ENCODE measurements at places on chromosomes 4 and X.

DNA sequence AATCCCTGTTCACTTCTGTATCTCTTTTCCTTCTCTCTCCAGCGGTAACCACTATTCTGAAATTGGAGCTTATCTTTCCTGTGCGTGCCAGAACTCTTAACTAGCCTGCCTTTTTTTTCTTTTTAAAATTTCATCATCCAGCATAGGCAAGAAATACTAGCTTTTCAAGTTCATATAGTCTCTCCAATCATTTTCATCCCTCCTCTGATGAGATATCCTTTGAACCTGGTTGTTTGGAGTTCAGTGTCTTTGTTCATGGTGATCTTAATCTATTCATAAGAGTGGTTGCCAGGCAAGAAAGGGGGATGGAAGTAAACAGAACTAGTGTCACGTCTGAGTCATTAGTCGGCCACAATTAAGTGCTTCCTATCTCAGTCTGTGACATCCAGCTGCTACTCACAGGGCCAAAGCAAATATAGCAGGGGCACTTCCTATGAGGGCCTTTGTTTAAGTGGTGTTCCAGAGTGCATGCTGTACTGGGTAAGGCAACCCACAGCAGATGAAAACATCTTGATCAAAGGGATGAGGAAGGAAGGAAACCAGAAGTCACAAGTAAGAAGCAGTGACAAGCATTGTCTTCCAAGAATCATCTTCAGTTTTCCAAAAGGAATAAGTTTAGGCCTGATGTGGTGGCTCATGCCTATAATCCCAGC lies 56.4 kb upstream of the XIAP start:
- peak; percentile 18 for DNase-seq

- no peak for DNase-seq
These were observed 119.4 kb downstream of the AKAP4 start for GRCh38 chrX:50081282-50081889.

DNA sequence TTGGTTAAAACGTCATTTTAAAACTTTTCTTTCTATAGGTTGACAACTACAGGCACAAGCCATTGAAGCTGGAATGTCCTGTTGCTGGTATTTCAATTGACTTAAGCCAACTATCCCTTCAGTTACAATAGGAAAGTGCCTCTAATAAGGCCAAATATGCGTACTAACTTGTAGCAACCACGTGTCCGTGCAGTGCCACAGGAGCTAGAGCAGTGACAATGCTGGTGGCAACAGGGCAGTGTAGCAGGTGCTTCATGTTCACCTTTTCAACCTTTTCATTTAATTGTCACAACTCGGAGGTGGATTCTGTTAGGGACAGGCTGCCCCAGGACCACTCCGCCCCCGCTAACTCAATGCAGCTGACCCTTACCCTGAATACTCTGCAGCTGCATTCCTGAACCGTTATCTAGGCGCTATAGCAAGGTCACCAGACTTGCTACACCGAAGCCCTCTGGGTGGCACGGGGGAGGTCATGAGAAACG lies 37.7 kb downstream of the ERVMER34-1 start:
- DNase-seq: no peak

GRCh38 chrX:2585158-2585470 lies 84.3 kb upstream of the DHRSX start:
- no peak for DNase-seq

- no peak for DNase-seq
These were observed 907.1 kb downstream of the RPA4 start for GRCh38 chrX:97790850-97791249.

GRCh38 chr4:109157205-109157604 lies 145.3 kb downstream of the COL25A1 start:
- no peak for DNase-seq

- no peak for DNase-seq
These were observed 3.4 kb upstream of the SEC24D start for GRCh38 chr4:118839221-118839927.

- no peak for DNase-seq
These were observed 2345.6 kb downstream of the PCDH7 start for GRCh38 chr4:33065749-33066148.

DNA sequence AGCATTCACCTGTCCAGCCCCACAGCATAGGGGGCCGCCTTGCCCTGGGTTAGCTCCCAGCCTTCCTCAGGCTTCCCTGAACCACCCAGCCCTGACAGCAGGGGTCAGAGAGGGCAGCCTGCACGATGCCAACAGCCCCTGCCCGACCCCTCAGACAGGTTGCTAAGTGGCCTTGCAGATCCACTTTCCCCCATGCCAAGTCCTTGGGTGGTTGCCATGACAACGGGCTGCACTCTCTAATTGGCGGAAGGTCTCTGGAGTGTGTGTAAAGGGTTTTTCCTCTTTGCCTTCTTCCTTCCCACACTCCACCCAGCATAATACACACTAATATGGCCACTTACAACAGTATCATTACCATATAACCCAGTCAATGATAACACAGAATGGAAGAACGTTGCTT lies 99.6 kb upstream of the AFAP1 start:
- DNase-seq: no peak

- no peak for DNase-seq
These were observed 498.0 kb upstream of the BOD1L1 start for GRCh38 chr4:14125375-14126129.

GRCh38 chrX:117838581-117839331 lies 277.9 kb downstream of the KLHL13 start:
- DNase-seq: no peak

GRCh38 chr4:115233600-115233999 lies 120.2 kb upstream of the NDST4 start:
- DNase-seq: no peak

DNA sequence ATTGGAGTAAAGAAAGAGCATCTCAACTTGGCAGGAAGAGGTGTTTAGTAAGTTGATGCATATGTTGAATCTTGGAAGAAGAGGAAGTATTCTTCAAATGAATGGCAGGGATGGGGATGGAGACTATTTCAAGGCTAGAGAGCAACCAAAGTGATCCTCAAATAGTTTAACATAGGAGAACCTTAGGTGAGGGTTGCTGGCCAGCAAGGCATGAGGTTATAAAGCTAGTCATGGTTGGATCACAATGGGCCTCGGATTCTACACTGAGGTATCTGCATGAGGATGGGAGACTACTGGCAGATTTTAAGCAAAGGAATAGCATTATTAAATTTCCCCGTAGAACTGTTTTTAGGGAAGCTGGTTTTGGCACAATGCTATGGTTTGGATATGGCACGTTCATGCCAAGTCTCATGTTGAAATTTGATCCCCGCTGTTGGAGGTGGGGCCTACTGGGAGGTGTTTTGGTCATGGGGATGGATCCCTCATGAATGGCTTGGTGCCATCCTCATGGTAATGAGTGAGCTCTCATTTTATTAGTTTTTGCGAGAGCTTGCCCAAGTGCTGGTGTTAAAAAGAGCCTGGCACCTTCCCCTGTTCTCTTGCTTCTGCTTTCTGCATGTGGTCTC lies 41.9 kb upstream of the ETNPPL start:
- no peak for DNase-seq

- no peak for DNase-seq
These were observed 89.4 kb upstream of the IL13RA1 start for GRCh38 chrX:118637997-118638396.

GRCh38 chrX:13774696-13775095 lies 40.1 kb downstream of the OFD1 start:
- no peak for DNase-seq

- DNase-seq: no peak
These were observed 92.5 kb downstream of the FBXL5 start for GRCh38 chr4:15562623-15563022.

- DNase-seq: no peak
These were observed 207.7 kb downstream of the SOWAHB start for GRCh38 chr4:76690011-76690905.

DNA sequence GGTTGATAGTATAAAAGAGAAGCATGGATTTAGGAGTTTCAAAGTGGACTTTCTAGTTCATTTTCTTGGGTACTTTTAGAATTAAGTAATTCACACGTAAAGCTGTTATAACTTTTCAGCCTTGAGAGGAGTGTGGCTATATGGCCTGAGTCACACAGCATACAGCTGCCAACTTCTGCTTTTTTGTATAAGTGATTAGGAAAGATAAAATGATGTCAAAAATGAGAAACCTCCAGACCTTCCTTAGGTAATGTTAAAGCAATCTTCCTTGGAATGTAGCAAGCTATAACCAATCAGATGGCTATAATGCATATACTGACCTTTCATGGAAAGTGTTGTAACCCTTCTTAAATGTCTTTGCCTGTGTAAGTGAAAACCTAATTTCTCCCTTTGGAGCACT lies 39.2 kb downstream of the RAB40AL start:
- DNase-seq: no peak

Data from CD4-positive, alpha-beta T cell treated with Interleukin-6 at 100 ng/mL for 8 hours (primary cell).